ENCODE measurements at places on chromosomes 6 and 20.

DNA sequence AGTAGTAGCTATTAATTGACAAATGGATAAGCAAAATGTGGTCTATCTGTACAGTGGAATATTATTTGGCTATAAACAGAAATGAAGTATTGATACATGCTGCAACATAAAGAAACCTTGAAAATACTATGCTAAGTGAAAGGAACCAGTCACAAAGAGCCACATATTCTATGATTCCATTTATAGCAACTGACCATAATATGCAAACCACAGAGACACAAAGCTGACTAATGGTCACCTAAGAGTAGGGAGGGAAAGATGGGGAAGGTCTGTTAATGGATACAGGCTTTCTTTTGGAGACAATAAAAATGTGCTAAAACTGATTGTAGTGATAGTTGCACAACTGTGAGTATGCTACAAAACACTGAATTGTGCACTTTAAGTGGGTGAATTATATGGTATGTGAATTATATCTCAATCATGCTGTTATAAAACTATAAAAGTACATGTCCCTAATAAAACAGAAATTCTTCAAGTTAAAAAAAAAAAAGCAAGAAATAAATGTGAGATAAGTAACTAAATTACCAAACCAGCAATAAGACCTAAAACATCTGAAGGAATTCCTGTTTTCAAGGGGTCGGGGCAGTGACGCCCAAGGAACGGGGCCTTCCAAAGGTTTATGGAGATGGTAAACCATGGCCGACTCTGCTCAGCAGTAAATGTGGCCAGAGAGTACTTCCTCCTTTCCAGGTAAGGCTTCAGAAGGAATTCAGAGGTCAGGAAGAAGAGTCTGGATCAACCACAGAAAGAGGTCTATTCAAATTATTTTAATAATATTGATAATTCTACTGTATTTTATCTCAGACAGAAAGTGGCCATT is 75.4 kb downstream of the ARHGAP18 start:
- no peak for DNase-seq

DNA sequence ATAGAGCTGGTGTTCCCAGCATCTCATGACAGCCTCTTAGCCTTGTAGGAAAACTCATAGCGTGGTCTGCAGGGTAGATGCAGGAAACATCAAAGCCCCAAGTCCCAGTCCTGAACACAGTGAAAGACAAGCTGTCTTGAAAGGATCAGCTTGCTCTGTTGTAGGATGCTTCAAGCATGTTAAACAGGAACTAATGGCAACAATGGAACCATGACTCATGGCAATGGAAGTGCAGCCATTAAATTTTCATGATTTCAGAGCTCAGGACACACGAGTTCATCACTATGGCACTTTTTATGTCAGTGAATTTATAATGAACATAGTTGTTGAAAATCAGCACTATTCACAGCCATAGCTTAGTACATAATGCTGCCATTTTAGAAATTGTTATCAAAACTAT is 367.7 kb downstream of the KIF16B start:
- DNase-seq, result no peak

GRCh38 chr20:36720510-36720909 is 25.4 kb downstream of the NDRG3 start:
- DNase-seq, result no peak

DNA sequence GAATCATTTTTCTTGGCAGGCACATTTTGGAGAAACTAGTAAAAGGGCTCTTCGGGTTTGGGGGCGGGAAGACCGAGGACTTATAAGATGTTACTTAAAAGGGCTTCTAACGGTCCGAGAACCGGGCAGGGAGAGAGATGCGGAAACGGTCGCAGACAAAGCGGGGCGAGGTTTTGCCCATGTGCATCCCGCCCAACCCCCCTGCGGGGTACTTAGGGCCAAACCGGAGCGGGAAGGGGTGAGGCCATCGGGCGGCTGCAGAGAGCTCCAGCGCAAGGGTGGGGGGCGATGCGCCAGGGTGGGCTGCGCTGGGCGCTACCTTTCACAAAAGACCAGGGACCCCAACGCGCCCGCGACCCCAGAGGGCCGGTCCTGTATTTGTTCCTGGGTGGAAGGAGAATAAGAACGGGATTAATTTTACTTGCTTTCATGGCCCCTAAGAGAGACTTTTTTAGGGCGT is 616 bp downstream of the TUBB start:
- no peak for DNase-seq

DNA sequence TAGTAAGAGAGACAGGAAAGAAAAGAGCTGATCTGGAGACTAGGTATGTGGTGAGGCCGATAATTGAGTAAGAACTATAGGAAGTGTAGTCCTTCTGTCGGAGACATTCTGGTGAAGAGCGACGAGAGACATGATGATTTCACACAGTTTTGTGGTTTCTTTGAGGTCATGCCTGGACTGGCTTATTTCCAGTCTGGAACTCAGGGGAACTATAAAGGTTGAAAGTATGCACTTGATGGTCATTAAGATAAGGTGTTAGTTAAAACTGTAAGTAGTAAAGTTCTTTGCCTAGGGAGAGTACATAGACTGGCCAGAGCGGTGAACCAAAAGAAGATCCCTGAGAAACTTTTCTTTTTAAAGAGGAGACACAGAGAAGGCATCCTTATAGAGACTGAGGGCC is 68.8 kb downstream of the RFX6 start:
- no peak for DNase-seq

Data from hepatic stellate cell (primary cell).